Sciatic nerve (tissue), 2 donors: ENCODE measurements at places on chromosomes 3 and 15. TPM values are rescaled to one million over a fixed set of nuclear protein-coding genes. Genes with fewer than 3 reads are reported as not detected.

DNA sequence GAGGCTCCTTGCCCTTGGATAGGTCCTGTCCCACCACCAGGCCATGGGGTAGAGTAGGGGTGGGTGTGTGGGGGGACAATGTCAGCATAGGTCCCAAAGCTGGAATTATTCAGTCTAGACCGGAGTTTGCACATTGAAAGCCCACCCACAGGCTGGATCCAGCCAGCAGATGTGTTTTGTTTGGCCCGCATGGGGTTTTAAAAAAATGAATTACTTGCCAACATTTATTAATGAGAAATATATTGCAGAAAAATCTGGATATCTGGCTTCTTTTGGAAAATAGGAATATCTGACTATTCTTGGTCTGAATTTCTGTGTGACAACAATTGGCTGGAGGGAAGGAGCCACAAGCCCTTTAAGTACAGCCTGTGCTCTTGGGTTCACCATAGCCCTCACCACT is 17.3 kb upstream of the LRIG1 start:
- DNase-seq = no peak

- DNase-seq = no peak
Measured at GRCh38 chr3:190266913-190267290, 55.3 kb downstream of the CLDN1 start.

DNA sequence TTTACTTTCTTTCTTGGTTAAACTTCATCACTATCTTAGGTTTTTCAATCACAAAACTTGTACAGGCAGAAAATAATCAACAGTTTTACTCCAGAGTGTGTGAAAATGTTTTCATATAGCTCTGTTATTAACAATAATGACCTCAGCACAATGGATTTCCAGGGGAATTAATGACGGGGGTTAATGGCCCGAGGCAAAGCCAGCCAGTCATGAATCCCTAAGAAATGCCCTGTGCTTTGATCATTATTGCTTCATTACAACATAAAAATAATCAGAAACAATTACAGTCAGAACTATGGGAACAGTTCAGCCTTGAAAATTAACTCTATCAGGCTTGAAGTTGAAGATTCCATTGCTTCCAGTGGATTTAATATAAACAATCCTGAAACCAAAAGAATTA is 875.4 kb downstream of the ROBO2 start:
- no peak for DNase-seq

- DNase-seq = peak; percentile 82
Measured at GRCh38 chr3:115092220-115092791, 54.8 kb downstream of the ZBTB20 start.

DNA sequence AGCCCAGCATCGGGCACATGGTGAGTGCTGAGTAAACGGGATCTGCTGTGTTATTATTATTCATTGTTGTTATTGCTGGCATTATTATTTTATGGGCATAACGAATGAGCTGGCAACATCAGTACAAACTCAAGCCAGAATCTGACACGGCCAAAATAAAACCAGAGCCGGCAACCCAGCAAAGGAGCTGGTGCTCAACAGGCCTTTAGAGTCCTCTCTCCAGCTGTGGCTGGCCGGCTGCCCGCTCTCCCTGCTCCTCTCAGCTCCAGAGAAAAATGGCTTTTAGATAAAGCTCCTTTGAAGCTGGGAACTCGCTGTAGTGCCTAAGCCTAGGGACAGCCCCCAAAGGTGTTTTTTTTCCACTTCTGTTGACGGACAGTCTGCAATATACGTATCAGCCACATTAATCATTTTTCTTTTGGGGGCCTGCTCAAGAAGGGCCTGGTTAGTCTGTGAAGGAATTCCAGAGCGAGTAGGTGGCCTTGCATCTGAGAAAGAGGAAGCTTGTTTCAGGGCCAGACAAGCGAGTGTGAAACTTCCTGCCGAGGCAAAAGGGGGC is 193.9 kb upstream of the UBE2E1 start:
- peak; percentile 83 for DNase-seq

DNA sequence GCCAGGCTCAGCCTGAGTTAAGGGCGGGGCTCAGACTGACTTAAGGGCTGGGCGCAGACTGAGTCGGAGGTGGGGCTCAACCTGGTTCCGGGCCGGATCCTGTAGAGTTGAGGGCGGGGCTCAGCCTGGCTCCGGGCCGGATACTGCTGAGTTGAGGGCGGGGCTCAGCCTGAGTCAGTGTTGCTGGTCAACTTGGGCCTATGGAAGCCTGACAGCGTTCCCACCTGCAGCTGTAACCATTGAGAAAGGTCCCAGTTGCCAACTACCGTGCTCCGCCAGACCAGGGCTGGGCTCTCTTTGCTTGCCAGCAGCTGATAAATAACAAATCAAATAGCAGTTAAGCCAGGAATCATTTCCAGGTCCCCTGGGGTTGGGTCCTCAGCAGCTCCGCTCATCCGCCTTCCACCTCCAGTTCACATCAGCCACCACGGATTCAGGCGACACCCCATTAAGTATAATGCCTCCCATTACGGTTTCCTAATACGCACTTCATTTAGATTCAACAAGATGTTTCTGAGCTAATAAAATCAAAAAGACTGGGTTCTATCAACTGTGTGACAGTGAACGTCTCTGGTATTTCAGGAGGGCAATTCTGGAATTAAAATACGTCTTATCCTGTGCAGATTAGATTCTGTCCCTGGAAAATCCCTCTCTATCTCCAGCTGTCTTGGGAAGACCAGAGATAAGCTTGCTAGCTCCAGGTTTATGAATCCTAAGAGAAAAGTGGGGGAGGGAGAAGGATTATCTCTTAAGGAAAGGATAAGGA is 7.3 kb downstream of the GRIP2 start:
- peak; percentile 69 for DNase-seq

DNA sequence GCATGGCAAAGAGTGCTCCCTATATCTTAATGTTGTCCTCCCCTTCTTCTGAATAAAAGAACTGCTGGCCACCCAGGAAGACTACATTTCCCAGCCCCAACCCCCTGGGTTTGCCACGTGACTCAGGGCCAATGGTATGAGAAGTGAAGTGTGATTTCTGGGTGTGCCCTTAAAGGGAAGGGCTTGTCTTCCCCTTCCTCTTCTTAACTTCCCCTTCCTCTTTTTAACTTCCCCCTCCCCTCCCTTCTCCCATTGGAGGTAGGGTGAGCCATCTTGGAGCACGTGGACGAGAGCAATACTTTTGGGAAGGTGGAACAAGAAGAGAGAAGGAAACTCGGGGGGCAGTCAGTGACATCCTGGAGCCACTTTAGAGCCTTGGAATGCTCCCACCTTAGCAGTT is 6.8 kb upstream of the KBTBD12 start:
- DNase-seq = no peak

MINAR1 gene
- 0.98 TPM for total RNA-seq
